ENCODE measurements at places on chromosomes 5 and 9.
A peak's percentile ranks its signal among the peaks of the same experiment; 100 is the strongest.

DNA sequence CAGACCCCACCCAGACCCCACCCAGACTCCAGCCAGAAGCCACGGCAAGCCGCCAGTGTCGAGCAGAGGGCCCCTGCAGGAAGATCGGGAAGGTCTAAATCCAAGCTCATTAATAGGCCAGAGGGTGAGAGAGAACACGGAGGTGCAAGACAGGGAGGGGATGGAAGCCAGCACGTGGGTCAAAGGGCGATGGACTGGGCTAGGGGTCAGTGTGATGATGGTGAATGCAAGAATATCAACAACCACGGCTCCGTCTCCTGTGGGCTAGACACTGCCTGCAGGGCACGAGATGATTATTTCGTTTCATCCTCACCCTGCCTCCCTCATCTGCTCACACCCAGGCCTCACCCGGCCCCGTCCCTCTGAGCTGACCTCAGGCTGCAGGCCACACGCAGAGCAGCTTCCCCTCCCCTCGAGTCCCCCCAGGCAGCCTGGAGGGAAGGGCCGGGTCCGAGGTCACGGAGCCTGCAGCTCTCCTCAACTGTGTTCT is 122.0 kb downstream of the COL23A1 start:
- DNase-seq: no peak

- no peak for DNase-seq
These were observed 82.8 kb upstream of the TAS2R1 start for GRCh38 chr5:9712911-9713310.

GRCh38 chr5:180119031-180119902 is 47.7 kb upstream of the RNF130 start:
- DNase-seq: no peak

DNA sequence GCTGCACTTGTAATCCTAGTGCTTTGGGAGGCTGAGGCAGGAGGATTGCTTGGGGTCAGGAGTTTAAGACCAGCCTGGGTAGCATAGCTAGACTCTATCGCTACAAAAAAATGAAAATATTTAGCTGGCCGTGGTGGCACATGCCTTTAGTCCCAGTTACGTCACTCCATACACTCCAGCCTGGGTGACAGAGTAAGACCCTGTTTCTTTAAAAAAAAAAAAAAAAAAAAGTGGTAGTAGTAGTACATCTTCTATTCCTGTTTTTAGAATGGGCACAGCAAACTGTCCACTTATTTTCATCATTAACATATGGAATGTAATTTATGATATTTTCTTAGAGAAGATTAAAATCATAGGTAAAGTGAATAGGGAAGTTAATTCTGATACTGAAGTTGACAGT is 48.2 kb downstream of the TRIO start:
- DNase-seq: no peak

DNA sequence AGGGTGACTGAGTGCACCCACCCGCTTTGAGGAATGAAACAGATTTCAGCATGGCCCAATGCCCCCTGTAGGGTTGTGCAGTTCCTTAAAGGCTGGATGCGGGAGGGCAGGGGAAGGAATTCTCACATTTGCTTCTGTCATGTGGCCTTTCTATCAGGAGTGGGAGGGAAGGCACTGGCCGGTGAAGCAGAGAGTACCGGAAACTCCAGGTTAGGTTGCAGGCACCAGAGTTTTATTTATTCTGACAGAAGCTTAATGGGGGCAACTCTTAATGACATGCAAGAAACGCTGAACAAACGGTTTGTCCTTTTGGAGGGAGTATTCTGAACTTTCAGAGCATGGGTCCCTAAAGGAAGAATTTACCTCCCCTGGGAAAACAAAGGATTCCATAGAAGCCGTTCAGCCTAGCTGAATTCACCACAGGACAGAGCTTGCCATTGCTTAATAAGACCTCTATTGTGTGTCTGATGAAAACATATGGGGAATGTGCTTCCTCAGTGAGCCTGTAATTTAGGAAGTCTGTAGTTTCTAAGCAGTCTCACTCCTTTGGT is 44.1 kb upstream of the EQTN start:
- DNase-seq: peak; percentile 28

All from HAP-1 (cell line).